NCI-H1417 treated with DMSO at 0.1 percent for 48 hours (cell line): ENCODE measurements at places on chromosomes 11 and 22.

- DNase-seq, result no peak
These were observed 790.0 kb upstream of the KIRREL3 start for GRCh38 chr11:127790592-127790991.

DNA sequence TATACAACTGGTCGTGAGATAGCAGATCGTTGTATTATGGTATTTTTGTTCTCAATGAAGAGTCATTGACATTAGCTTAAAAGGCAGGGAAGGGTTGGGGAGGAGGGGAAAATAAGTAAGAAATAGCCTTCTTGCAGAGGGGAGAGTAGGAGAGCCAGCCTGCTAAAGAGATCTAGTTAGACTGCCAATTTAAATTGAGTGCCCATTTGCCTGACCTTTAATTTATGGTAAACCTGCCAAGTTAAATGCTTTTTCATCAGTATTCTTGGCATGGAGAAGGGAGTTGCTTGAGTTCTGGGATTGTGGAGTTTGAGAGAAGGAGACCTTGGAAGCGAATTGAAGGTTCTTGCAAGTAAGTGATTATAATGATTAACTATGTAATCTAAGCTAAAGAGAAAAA is 89.0 kb downstream of the FAM83F start:
- DNase-seq, result no peak

DNA sequence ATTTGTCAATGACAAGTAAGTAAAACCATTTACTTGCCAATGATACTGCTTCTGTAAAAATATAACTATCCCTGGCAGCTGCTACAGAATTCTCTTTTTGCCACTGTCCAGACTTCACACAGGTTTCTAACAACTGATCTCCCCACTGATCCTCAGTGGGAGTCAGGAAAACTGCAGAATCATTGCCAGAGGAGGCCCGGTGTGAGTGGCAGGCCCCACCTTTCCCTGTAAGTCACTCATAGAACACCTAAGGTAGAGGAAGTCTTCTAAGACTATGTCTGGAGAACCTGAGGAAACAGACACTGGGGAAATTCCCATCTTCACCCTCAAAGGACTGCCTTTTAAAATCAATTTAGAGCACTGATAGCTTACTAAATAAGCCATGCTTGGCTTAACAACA is 66.3 kb downstream of the ZC3H12C start:
- DNase-seq, result no peak

DNA sequence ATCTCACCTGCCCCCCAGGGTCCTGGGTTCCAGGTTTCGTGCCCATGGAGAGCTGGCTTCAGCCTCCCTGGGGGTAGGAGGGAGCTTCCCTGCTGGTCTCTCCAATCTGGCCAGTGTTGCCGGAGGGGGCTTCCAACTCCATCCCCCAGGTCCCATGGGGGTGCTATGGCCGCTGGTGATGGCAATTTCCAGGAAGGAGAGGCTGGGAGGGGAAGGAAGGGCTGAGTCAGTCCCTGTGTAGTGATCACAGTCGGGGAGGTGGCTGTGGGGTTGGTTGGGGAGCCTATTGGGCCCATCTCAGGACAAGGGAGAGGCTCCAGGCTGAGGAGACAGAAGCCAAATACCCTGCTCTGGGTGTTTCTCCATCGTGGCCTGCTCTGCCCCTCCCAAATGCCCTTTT is 5.7 kb upstream of the CDC42EP2 start:
- no peak for DNase-seq

DNA sequence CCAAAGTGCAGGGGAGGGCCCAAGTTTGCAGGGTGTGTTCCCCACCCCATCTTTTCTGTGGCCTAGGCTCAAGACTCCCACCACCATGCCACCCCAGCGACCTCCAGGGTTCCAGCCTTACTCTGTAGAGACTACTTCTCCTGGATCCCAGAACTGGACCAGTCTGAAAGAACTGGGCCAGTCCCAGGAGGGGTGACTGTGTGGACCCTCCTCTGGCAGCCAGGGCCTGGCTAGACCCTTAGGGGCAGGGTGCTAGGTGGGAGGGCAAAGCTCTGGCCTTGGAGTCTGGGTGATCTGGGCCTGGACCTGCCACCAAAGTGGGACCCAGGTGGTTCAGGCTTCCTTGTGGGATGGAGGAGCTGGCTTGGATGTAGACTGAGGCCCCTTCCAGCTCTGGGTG is 41.8 kb upstream of the ACCSL start:
- no peak for DNase-seq

GRCh38 chr22:41022470-41023298 is 69.7 kb upstream of the EP300 start:
- peak; percentile 16 for DNase-seq

DNA sequence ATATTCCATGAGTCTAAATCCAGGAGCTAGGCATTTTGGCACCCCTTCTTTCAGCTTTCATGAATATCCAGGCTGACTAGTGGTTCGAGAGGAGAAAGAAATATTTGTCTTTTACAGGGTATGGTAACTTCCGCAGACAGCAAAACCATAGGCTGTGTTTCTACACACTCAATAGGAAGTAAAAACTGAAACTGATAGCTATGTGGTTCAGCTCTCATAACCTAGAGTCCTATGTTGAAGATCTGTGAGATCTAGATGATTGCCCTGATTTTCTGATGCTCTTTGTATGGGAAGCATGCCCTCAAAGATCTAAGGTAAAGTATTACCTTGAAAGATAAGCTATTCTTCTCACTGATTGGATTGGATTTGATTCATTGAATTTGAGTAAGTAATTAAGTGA is 118.3 kb downstream of the CD44 start:
- DNase-seq, result no peak

DNA sequence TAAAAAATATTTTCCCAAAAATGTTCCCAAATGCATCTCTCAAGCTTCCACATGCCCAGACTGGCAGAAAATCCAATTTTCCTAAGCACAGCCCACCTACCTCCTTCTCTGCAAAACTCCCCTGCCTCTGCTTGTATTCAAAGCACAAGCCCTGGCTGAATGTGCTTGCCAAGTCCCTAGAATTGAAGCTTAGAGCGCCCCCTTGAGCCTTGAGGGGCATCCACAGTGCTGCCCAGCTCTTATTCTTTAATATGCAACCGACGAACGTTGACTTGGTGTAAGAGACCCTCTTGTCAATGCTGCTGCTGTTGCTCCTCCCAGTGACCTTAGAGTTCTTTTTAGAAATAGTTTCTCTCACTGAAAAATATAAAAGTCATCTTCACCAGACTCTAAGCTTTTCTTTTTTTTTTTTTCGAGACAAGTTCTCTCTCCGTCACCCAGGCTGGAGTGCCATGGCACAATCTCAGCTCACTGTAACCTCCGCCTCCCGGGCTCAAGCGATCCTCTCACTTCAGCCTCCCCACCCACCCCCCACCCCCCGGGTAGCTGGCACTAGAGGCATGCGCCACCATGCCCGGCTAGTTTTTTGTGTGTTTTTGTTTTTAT is 63.5 kb upstream of the CAPRIN1 start:
- no peak for DNase-seq

- DNase-seq, result no peak
These were observed 12.4 kb upstream of the KLHL35 start for GRCh38 chr11:75445315-75445953.

DNA sequence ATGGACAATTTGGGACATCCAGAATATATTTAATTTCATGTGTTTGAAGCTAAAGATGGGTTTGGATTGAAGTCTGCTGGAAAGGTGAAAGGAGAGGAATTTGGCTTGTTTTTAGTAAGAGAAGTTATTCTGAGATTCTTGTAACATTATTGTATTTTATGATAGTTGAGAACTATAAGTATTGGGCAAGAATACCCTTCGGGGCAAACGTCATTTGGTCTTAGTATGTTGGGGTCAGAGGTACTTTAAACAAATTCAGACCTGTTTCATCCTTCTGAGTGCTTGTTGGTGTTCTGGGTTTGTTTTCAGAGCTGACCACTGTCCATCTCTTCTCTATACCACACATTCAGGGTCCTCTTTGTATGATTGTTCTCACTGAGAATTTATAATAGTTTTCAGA is 19.5 kb downstream of the PANX1 start:
- no peak for DNase-seq

GRCh38 chr11:399731-400211 is 5.8 kb downstream of the PKP3 start:
- DNase-seq, result no peak

DNA sequence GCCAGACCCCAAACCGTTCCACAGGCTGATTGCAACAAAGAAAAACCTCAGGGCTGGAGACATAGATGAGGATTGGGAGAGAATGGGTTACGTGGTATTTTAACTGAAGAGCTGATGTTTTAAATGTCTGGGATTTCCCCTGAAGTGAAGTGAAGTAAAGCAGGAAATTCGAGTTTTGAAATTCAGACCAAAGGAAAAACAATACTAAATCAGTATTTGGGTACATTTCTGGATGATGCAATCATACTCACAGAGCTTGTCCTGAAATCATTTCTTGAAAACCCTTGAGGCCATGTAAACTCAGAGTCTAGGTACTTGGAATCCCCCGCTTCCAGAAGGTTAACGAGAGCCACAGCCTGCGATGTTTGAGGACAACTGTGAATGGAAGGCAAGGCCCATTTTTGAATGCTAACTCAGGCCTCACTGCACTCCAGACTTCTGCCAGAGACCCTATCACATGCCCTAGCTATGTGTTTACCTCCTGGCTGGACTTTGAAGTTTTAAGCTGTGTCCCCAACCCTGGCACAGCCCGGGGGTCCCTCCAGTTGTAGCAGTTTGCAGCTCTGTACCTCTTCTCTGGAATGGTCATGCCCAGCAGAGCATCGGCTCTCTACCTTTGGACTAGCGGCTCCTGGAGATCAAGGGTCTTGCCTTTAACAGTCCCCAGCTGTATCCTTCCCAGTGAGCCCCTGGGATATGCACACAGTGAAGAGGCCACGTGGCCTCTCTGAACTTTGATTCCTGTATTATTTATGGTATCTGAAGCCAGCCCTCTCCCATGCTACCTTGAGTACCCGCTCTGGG is 5.4 kb upstream of the FTH1 start:
- no peak for DNase-seq

DNA sequence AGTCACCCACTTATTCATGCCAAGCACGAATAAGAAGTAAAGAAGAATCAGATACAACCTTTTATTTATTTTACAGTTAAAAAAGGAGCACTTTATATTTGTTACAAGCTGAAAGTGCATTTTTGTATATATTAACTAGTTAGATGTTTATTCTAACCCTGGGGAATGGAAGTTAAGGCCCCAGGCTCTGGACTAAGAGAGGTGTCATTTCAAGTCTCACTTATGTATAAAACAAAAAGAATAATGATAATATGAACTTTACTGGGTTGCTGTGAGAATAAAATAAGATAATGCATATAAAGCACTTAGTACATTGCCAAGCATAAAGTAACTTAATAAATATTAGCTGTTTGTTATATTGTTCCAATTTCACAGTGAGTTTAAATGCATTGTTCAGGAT is 12.1 kb upstream of the FAT3 start:
- DNase-seq, result no peak
